Right atrium auricular region (tissue), 2 donors: ENCODE measurements at places on chromosomes 5 and 9. TPM values are rescaled to one million over a fixed set of nuclear protein-coding genes. Genes with fewer than 3 reads are reported as not detected.
A peak's percentile ranks its signal among the peaks of the same experiment; 100 is the strongest.

The AIF1L gene
- total RNA-seq, result 15.4 TPM

The LIFR gene
- 38.9 TPM for total RNA-seq

The ECSCR gene
- 30.1 TPM for total RNA-seq

The FCN1 gene
- 0.63 TPM for total RNA-seq

The CDKN2A gene
- total RNA-seq, result not detected

DNA sequence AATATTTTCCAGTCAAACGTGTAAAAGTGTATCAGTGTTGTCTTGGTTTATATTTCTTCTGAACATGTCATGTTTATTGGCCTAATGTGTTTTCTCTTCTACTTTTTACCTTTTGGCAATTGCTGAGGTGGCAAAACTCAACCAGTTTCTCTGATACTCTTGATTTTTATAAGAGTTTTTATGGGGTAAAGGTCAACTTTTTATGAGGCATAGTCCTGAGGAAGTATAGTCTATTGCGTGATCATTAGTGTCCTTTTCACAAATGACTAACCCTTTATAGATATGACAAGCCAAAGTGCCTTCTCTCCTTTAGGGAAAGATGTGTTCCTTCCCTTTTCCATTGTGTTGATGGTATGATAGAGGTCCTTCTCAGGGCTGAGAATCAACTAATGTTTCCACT, 32.9 kb downstream of the OCLN start:
- no peaks in the 10 kb centered on the region for H3K36me3 ChIP-seq
- H3K27ac ChIP-seq, result no peak overlapping the region
- no peaks in the 10 kb centered on the region for H3K4me1 ChIP-seq
- H3K27me3 ChIP-seq, result no peaks in the 10 kb centered on the region
- no peak for DNase-seq

- H3K4me3 ChIP-seq, result no peak overlapping the region
- no peak overlapping the region for H3K27ac ChIP-seq
- H3K27me3 ChIP-seq, result no peaks in the 10 kb centered on the region
- no peaks in the 10 kb centered on the region for H3K36me3 ChIP-seq
Measured at GRCh38 chr9:121503444-121503843, 3.8 kb upstream of the GGTA1 start.

GRCh38 chr9:75552941-75553340, 337.5 kb upstream of the PCSK5 start:
- H3K4me1 ChIP-seq, result no peaks in the 10 kb centered on the region
- H3K27me3 ChIP-seq, result no peaks in the 10 kb centered on the region
- no peak overlapping the region for H3K27ac ChIP-seq
- no peak overlapping the region for H3K4me3 ChIP-seq
- DNase-seq, result no peak
- no peaks in the 10 kb centered on the region for H3K36me3 ChIP-seq

GRCh38 chr9:95081998-95082397, 235.5 kb downstream of the FANCC start:
- no peaks in the 10 kb centered on the region for H3K27me3 ChIP-seq
- DNase-seq, result no peak
- H3K4me1 ChIP-seq, result no peaks in the 10 kb centered on the region
- H3K36me3 ChIP-seq, result peaks cover 77% of the 10 kb centered on the region
- peak overlapping the region; percentile 21 for H3K27ac ChIP-seq

DNA sequence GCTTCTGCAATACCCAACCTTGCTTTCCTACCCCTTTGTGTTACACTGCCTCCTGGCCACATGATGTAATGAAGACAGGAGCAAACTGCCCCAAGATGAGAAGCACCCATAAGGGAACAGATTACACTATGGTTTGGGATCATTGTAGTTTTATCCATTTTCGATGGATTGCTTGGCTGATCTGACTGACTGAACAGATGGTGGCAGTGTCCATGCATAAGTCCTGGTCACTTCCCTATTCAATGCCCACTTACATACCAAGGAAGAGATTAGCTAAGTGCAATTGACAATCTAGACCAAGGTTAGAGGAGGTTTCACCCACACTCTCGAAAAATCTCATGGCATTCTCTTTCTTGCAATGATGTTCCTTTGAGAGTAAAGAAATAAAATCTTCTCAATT, 319.9 kb downstream of the RAB3C start:
- no peak overlapping the region for H3K4me3 ChIP-seq
- no peaks in the 10 kb centered on the region for H3K27me3 ChIP-seq
- no peaks in the 10 kb centered on the region for H3K36me3 ChIP-seq
- DNase-seq, result no peak
- H3K27ac ChIP-seq, result no peak overlapping the region
- no peaks in the 10 kb centered on the region for H3K4me1 ChIP-seq

DNA sequence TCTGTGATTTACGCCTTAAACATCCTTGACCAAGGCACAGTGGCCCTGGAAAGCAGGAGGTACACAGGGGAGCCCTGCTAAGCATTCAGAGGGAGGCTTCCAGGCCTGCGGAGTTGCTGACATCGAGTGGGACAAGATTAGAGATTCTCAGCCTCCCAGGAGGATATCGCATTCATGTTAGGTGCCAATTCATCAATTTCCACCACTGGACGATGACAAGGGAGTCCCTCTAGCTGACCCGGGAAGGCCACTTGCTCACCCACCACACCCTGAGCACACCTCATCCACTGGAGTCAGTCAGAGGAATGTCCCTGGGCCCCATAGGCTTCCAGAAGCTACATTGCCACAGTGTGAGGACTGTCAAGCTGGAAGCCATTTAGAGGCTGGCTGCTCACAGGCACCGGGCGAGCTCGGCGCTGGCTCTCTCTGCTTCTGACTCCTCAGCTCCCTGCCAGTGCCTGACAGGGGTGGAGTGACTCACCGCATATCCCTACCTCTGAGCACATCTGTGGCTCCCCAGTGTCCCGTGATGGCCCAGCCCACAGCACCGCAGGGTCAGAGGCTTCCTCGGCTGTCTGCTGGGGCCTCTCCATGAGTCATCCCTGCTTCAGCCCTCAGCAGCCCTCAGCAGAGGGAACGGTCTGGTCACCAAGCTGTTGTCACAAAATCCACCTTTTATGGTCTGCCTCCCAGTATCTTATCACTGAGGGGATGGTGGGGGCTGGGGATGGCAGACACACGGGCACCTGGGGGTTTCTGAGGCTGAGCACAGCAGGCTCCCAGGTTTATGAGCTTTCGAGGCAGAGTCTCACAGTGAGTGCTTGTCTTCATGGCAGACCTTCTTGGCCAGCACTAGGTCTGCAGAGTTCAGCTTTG, 117.5 kb downstream of the ZNF608 start:
- peak; percentile 82 for DNase-seq
- H3K27me3 ChIP-seq, result no peaks in the 10 kb centered on the region
- no peak overlapping the region for H3K4me3 ChIP-seq

GRCh38 chr5:153491856-153492255, 1.4 kb downstream of the GRIA1 start:
- no peak overlapping the region for H3K4me3 ChIP-seq
- no peak overlapping the region for H3K27ac ChIP-seq
- H3K36me3 ChIP-seq, result no peaks in the 10 kb centered on the region
- DNase-seq, result no peak

- no peaks in the 10 kb centered on the region for H3K36me3 ChIP-seq
- no peak overlapping the region for H3K27ac ChIP-seq
- DNase-seq, result no peak
- H3K27me3 ChIP-seq, result no peaks in the 10 kb centered on the region
Measured at GRCh38 chr9:97057651-97058050, 18.7 kb upstream of the CTSV start.

DNA sequence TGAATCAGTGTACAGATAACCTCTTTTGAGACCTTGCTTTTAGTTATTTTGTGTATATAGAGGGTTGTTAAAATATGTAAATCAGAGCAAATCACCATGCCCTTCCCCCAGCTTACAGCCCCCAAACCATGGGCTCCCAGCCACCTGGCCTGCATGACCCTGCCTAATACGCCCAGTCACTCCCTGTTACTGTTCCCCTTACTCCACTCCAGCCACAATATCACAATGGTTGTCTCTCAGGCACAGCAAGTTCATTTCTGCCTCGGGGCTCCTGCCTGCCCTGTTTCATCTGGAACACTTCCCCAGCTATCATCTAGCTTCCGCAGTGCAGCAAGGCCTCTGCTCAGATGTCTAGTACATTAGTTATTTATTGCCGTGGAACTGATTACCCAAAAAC, 5.0 kb upstream of the CARD19 start:
- H3K27me3 ChIP-seq, result no peaks in the 10 kb centered on the region
- H3K36me3 ChIP-seq, result no peaks in the 10 kb centered on the region
- DNase-seq, result peak; percentile 9
- no peak overlapping the region for H3K4me3 ChIP-seq
- no peak overlapping the region for H3K27ac ChIP-seq

- H3K27ac ChIP-seq, result no peak overlapping the region
- no peaks in the 10 kb centered on the region for H3K36me3 ChIP-seq
- DNase-seq, result no peak
- H3K4me1 ChIP-seq, result no peaks in the 10 kb centered on the region
Measured at GRCh38 chr9:136794281-136794999, 1.7 kb upstream of the CCDC183 start.
